Naive thymus-derived CD8-positive, alpha-beta T cell (primary cell): ENCODE measurements at places on chromosomes 1 and 21. TPM values are rescaled to one million over a fixed set of nuclear protein-coding genes. Genes with fewer than 3 reads are reported as not detected.

The NPR1 gene
- not detected for total RNA-seq

The EPHB2 gene
- total RNA-seq: 0.21 TPM

The BTBD8 gene
- 8.0 TPM for total RNA-seq

The IGSF21 gene
- not detected for total RNA-seq

The SZT2 gene
- 138 TPM for total RNA-seq

The CERS2 gene
- 142 TPM for total RNA-seq

The BCL10 gene
- 31.4 TPM for total RNA-seq

The RHCE gene
- 0.60 TPM for total RNA-seq

The ERICH3 gene
- total RNA-seq: not detected

The MYBPH gene
- total RNA-seq: not detected

The TMEM222 gene
- 44.0 TPM for total RNA-seq

The MPZ gene
- 12.2 TPM for total RNA-seq

The IQGAP3 gene
- 0.08 TPM for total RNA-seq

The TRPM2 gene
- total RNA-seq: 0.58 TPM

The ALPL gene
- total RNA-seq: not detected

The MROH7 gene
- total RNA-seq: not detected

The OPTC gene
- not detected for total RNA-seq

The TRNP1 gene
- not detected for total RNA-seq

The FAM167B gene
- total RNA-seq: 1.7 TPM

The MPL gene
- total RNA-seq: not detected

The LIN28A gene
- total RNA-seq: not detected

The RGS5 gene
- total RNA-seq: 1.6 TPM

The EVI5 gene
- total RNA-seq: 1.8 TPM

The EVA1C gene
- 18.1 TPM for total RNA-seq

The BLACAT1 gene
- total RNA-seq: 0.31 TPM

The LCE1B gene
- total RNA-seq: not detected

The C4BPA gene
- not detected for total RNA-seq

The CFH gene
- 0.21 TPM for total RNA-seq

The HORMAD1 gene
- total RNA-seq: 0.74 TPM

The OR2M4 gene
- total RNA-seq: not detected

The GBP2 gene
- total RNA-seq: 164 TPM

The CCDC185 gene
- not detected for total RNA-seq

The SYNC gene
- not detected for total RNA-seq

The SPRR2E gene
- not detected for total RNA-seq

The DMBX1 gene
- total RNA-seq: not detected

The SELENOF gene
- total RNA-seq: 157 TPM

The CD48 gene
- total RNA-seq: 272 TPM

The FAM163A gene
- not detected for total RNA-seq

The DYNLT4 gene
- total RNA-seq: 2.1 TPM

The GOLT1A gene
- total RNA-seq: not detected

The AURKAIP1 gene
- 68.0 TPM for total RNA-seq
